ENCODE measurements at places on chromosomes 7 and 10.

DNA sequence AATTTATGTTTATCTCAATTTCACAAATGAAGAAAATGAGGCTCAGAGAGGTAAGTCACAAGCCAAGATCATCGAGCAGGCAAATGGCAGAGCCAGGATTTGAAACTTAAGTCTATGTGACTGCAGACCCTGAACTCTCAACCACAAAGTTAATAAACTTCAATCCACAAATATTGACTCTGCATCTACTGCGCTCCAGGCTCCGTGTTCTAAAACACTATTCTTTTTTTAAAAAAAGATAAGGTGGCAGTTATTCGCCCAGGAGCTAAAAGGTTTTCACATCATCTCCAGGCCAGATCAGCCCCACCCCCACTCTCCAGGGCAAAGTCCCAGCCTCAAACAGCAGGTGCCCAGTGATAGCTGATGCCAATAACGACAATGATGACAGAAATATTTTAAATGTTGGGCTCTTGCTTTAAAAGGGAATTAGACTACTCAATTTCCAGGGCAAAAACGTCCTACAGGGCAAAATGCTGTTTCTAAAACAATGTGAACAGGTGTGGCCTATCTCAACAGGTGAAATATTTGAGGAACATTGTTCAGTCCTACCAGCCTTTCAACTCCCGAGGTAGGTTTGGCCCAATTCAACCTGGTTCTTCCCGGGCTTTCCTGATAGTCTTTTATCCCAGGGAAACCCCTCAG, 85.2 kb downstream of the SORBS1 start:
- no peak for DNase-seq

DNA sequence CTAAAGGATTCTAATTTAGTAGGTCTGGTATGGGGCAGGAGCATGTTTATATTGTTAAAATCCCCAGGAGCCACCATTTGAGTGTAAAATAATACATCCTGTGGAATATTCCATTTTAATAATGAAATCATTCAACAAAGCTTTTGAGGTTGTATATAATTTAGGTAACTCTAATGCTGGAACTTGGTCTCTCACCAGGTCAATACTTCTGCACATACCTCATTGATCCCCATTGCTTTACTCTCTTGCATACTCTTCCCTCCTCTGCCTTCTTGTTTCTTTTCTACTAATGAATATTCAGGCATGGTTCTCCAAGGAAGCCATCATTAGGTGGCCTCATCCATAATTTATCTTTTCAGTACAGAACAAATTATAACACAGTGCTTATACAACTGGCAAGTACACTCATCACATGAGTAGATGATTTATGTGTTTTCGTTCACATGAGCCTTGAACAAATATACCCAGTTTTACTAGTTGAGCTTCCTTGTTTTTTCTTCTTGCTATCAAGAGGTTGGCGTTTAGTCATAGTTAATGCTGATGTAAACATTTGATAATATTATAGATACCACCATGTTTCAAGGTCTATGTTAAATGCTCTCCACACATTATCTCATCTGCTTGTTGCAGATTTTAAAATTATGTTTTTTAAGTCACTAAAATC, 7.2 kb downstream of the PALS2 start:
- no peak for DNase-seq

DNA sequence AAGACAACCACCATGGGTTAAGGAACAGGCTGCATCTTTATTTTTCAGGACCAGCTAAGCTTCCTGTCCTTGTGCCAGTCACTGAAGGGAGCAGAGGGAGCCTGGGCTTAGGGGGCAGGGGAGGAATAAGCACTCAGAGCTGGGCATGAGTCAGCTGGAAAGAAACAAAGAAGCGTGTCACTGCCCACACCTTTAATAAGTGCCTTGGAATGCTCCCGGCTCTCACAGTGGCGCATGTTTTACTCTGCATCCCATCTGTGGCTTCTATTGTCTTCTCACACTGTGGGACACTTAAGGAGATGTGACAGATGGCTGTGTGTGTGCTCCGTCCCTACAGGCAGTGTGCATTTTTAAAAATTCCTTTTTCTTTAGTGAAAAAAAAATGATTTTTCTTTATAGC, 71.7 kb downstream of the MTURN start:
- DNase-seq: peak; percentile 83

DNA sequence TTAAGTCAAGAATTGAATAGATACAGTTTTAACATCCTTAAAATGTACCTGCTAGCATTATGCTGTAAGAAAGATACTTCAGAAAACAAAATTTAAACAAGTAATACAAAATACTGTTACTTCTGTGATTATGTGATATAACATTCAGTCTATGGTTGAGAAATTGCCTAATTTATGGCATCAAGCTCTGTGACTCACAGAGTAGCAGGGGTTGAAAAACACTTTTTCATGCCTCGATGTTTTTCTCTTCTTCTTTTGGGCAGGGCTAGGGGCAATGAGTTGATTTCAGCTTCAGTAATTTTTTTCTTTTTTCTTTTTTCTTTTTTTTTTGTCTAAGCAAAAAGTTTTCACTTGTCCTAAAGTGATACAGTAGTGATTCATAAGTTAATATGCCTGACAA, 209.2 kb downstream of the MBL2 start:
- no peak for DNase-seq

DNA sequence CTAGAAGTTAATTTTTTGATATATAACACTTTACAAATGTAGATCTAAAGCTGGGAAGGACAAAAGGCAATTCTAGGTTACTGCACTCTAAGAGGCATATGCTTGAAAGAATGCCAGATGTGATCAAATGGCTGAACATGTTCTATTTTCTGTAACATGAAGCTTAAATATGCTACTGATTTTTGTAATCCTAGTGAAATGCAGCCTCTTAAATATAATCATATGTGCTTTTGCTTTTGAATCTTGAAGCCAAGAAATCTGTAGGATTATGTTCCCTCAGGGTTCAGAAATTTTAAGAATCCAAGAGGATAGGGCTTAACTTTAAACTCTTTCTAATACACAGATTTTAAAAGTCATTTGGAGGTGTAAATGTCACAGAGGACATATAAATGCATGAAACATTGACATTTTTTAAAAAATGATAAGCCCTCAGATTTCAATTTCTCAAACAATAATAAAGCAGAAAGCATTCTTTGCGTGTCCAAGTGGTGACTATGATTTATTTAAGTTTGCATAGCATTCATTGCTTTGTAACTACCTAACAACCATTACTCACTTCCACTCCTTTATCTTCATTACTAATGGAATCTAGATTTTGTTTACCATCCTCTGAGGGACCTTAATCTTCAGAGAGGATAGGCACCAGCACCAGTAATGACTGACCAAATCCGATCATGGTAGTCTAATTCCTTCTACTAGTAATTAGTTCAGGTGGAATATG, 170.4 kb downstream of the MAGI2 start:
- peak; percentile 87 for DNase-seq

DNA sequence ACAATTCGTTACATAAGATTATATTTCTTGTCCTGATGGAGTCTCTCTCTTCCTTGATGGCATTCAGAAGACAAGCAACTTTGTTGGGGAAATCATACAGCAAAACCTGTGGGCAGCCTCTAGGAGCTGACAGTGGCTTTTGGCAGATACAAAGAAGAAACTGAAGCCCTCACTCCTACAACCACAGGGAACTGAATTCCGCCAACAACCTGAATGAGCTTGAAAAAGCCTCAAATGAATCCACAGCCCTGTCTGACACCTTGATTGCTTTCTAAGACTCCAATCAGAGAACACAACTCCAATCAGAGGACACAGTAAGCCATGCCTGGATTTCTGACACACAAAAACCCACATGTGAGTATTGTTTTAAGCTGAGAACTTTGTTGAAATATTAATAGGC, 576.8 kb upstream of the LRRTM3 start:
- DNase-seq: no peak

DNA sequence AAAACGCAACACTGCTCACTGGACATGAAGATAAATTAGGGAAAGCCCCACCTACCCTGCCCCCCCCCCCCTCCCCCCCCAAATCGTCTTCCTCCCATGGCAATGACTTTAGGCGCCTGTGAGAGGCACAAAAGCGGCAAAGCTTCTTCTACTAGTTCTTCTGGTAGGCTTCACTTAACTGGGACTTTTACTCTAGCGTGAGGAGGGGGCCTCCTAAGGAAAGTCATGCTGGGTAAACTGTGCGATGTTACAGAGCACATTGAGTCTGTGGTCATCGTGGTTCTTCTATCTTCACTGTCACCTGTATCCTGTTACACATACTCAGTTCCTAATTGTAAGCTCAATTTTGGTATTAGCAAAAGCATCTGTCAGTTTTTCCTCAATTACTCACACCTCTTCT, 25.1 kb downstream of the HSPB1 start:
- no peak for DNase-seq

DNA sequence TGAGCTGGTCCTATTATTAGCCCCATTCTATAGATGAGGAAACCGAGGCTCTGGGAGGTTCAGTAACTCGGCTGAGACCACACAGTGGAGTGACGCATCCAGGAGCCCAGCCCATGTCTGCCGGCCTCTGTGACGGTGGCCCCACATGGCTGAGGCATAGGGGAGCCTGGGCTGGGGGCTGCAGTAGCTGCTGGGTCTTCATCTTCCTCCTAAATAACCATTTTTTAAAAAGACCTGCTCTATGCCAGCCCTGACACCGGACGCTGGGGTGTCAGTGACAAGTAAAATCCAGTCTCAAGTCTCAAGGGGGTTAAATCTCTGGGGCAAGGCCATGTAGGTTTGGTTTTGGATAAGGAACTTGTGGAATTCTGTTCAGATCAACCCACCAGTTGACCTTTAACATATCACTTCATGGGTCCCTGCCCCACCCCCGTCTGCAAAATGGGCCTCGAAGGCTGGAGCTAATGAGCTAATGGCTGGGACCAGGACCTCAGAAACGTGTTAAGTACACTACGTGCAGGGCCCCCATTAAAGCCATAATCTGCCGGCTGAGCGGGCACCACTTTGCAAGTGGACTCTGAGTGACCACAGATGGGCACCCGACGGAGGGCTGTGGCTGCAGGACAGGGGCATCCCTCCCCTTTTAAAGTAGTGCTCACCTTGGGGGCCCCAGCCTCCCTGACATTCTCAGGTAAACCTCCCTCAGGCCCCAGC, 136.5 kb upstream of the UNC5B start:
- DNase-seq: no peak

DNA sequence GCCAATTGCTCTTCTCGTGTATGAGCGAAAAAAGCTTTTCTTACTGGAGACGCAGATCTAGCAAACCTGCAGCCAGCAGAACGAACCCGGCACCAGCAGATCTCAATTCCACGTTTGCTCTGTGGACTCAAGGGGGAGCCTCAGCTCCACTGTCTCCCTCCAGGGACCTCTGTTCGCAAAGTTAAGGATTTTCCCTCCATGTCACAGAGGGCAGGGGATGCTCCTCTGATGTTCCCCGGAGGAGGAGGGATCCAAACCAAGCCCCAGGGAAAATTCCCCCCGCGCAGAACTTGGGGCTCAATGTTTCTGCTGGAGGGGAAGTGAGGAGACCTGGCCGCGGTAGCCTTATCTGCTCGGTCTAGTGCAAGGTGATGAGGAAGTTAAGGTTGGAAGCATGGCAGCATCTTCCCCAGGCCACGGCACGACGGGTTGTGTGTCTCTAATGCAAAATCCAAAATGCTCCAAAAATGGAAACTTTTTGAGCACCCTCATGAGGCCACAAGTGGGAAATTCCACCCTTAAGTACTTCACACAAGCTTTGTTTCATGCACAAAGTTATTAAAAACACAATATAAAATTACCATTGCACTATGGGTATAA, 9.0 kb downstream of the IQCE start:
- no peak for DNase-seq
